ENCODE measurements at places on chromosomes 16 and 17.

DNA sequence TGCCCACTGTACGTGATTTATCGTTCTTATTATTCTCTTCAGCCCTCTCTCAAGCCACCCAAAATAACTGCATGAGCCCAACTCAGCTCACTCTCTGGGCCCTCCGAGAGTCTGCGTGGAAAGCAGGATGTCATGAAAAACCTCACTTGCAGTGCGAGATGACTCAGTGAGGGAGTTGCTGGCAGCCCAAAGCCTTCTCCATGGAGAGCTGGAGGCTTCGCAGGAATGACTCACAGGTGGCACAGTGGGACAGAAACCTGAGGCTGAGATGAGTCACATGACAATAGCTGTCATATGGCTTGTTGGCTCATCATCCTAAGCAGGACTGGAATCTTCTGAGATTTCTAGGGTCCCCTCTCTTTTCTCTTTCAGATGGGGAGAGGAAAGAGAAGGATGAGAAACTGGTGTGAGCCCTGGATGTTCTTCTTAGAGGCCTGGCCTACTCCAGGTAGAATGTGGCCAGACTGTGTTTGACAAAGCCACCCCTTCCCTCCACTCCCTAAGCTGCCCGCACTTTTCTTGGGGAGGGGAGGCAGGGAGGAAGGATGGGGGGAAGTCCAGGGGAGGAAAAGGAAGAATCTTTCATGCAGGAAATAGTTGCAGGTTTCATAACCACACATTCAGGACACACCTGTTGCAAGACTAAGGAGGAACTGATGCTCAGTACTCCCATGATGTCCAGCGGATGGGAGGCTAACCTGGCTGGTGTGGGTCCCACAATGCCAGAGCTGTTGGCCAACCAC, 160.6 kb upstream of the RPL38 start:
- DNase-seq, result peak; percentile 93

GRCh38 chr16:727291-727977, 528 bp downstream of the HAGHL start:
- no peak for DNase-seq

GRCh38 chr16:2372684-2373083, 32.2 kb upstream of the ABCA3 start:
- DNase-seq, result no peak

- no peak for DNase-seq
Observed at GRCh38 chr17:40445751-40446468, 2.7 kb downstream of the IGFBP4 start.

DNA sequence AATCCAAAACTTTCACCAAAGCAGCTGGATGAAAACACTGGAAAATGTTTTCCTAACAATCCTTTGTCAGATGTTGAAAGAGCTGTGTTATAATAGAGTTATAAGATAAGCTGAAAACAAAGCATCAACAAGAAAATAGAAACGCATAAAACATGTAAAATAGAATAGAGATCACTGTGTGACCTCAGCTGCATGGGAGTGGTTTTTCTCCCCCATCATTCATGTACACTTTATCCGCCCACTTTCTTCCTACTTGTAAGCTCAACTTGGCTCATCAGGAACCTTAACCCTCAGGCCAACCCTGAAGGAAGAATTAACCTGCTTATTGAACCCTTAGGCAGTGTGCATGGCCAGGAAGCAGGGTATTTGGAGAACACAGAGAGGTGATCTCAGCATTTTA, 238.5 kb upstream of the PMFBP1 start:
- no peak for DNase-seq

DNA sequence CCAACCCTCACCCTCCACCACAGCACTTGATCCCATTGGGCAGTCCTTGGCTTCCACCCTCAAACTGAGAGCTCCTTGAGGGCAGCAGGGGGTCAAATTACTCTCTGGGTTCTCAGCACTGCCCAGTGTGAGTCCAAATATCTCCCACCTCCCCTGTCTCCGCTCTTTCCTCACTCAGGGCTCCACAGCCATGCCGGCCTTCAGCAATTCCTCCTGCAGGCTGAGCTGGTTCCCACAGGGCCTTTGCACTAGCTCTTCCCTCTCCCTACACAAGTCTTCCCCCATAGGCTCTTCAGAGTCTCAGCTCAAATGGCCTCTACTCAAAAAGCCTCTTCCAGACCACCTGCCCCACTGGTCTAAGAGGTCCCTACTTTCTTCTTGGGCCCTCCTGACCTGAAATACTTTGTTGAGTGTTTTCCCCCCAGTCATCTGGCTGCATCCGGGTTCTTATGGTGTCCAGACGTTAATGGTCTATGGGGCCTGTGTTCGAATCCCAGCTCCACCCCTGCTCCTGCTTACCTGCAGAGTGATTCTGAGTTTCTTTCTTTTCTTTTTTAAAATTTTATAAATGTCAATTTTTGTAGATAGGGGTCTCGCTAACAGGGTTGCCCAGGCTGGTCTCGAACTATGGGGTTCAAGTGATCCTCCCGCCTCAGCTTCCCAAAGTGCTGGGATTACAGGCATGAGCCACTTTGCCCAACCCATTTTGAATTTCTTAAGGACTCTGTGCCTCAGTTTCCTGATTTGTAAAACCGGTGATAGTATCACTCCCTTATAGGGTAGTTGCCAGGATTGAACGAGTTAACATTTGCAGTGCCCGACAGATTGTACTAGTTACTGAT, 973 bp upstream of the IL4R start:
- no peak for DNase-seq

- no peak for DNase-seq
Observed at GRCh38 chr16:5678371-5678770, 580.8 kb upstream of the EEF2KMT start.

- no peak for DNase-seq
Observed at GRCh38 chr16:89050868-89051311, 42.8 kb upstream of the ACSF3 start.
